ENCODE measurements at places on chromosomes 13 and 19.
A peak's percentile ranks its signal among the peaks of the same experiment; 100 is the strongest.

DNA sequence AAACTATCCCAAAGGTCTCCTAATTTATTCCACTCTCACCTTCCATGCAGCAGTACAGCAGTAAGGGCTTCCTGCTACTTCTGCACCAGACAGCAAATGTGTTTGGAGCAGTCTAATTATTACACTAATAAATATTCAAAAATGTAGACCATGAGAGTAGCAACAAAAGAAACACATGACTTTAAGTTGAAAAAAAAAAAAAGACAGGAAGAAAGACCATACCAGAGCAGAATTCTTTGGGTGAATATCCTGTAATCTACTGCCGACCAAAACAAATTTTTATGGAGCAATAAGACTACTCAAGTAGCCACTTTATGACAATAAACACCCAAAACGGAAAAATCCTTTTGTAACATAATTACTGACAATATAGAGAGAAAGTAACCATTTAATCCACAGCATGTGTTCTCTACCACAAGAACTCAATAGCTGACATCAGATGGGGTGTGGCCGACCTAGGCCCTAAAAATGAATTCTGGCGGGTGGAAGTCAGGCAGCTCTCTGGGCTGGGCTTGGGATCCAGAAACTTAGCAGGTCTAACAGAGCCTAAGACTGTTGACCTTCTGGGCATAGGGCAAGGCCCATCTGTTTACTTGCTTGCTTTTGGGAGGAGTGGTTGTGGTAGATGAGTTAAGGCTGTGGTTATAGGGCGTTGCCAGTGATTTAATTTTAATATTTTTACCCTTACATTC, 4.6 kb downstream of the KLF12 start:
- DNase-seq, result no peak

- DNase-seq, result no peak
These were observed 25.7 kb downstream of the PTPRS start for GRCh38 chr19:5314907-5315298.

- no peak for DNase-seq
These were observed 108.5 kb upstream of the TDRD3 start for GRCh38 chr13:60288569-60288968.

DNA sequence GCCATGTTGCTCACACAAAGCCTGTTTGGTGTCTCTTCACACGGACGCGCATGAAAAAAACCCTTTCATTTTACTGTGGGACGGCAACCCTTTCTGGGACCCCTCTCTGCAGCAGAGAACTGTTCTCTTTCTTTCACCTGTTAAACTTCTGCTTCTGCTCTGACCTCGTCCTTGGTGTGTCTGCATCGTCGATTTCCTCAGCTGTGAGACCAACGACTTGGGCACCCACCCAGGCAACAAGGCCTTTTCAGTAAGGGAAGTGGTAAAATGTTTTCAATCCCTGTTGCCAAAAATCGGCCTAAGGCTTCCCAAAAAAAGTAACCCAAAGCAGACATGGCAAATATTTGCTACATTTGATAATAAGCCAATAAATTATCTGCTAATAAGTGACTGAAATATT, 515.3 kb downstream of the IRS2 start:
- no peak for DNase-seq

DNA sequence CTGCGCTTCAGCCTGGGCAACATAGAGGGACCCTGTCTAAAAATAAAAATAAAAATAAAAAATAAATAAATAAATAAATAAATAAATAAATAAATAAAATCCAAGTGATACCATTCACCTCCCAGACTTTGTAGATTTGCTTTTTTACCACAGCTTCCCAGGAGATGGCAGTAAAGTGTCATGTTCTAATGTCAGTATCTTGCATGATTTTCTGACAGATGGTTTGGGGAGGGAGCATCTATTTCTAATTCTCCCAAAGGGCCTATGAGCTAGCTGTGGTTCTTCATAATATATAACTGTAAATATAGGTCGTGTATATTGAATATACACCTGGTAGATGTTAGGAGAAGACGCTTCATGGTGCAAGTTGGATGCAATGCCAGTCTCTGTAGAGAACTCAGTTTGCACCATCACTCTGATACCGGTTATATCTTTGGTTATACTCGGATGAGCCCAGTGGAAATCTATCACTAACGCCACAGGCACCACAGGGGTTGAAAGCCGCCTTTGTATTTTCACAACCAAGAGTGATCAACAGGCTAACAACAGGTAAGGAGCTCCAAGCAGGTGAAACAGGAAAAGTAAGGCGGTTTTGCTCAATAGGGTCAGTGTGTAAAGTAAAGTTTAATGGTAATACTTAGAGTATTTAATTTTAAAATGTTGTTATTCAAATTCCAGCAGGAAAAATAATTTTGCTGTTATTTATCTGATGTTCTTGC, 13.9 kb downstream of the APLP1 start:
- peak; percentile 33 for DNase-seq

DNA sequence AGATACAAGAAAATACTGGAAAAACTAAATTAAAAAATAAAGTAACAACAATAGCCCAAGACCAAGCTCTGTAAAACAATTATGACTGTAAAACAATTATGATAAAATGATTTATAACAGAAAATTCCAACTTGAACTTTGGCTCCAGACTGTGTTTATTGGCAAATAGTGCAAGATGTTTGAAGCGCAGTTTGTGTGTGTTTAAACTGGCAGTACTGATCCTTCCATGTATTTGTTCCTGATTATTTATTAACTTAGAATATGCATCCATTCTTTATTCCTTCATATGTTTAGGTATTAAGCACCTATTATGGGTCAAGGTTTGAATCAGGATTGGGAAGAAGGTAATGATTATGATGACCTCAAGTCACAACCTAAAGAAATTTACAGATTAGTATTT, 37.8 kb downstream of the ZNF582 start:
- DNase-seq, result no peak

DNA sequence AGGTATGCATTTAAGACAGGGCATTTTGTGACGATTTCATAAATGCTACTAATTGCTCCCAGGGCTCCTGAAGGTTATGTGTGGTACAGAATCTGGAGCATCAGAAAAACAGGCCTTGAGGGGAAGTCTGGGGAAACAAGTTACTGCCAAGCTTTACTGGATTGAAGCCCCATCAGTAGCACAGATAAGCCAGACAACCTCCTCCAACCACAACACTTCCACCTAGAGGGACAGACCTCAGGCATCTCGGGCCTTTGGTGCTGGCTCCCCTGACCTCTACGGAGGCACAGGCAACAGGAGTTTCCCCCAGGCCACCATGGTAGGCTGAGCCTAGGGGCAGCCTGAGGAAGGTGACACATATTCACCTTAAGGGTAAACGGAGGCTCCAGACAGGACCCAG, 54.1 kb downstream of the ABCC4 start:
- DNase-seq, result no peak

GRCh38 chr13:44929692-44930091, 59.6 kb downstream of the NUFIP1 start:
- no peak for DNase-seq

DNA sequence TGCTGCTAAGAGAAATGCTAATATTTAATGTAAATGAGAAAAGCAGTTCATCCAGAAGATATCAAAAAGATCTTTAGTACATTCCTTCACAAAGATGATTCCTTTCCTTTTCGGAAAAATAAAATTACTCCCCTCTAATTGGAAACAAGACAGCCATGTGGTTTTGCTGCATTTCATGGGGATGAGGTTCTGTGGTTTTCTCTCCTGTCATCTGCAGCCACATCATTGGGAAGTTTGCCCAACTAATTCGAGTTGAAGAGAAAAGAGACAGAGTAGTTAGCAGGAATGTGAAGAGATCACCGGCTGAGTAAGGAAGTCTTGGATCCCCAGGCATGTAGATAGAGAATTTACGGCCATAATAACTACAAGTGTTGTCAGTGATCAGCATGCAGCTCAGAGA, 122.1 kb downstream of the CYSLTR2 start:
- no peak for DNase-seq

- DNase-seq, result no peak
These were observed 3.7 kb downstream of the HRC start for GRCh38 chr19:49151267-49152118.

Data from GM12878 (cell line).